ENCODE measurements at places on chromosomes 6 and 20.
A peak's percentile ranks its signal among the peaks of the same experiment; 100 is the strongest.

- no peak for DNase-seq
These were observed 9.6 kb downstream of the FAM83B start for GRCh38 chr6:54856129-54856528.

DNA sequence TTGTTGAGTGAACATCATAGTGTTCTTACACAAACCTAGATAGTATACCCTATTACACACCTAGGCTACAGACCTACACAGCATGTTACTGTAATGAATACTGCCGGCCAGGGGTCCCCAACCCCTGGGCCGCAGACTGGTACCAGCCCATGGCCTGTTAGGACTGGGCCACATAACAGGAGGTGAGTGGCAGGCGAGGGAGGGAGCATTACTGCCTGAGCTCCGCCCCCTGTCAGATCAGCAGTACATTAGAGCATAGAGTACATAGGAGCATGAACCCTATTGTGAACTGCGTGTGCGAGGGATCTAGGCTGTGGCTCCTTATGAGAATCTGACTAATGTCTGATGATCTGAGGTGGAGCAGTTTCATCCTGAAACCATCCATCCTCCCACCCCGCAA is 126.3 kb downstream of the PRND start:
- DNase-seq = no peak

- no peak for DNase-seq
These were observed 43.0 kb downstream of the TIAM2 start for GRCh38 chr6:155038104-155038503.

DNA sequence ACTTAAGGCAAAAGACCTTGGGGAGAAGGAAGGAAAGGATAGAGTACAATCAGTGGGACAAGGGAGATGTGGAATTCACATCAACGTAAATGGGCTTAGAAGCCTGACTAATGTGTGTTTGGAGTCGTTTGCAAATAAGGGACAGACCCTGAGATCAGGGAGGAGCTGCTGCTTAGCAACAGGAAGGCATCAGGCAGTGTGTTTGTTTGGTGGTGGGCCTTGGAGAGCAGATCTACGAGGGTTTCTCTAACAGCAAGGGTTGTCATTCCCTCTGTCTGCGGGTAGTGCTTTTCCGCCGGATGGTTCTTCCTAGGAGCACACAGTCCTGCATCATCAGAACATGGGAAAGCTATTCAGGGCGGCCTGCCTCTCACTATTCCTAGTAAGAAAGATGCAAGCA is 40.4 kb downstream of the C6orf118 start:
- DNase-seq = no peak

- no peak for DNase-seq
These were observed 3.0 kb upstream of the ABCF1 start for GRCh38 chr6:30568245-30568644.

- DNase-seq = no peak
These were observed 194.9 kb upstream of the SMLR1 start for GRCh38 chr6:130632277-130632676.

DNA sequence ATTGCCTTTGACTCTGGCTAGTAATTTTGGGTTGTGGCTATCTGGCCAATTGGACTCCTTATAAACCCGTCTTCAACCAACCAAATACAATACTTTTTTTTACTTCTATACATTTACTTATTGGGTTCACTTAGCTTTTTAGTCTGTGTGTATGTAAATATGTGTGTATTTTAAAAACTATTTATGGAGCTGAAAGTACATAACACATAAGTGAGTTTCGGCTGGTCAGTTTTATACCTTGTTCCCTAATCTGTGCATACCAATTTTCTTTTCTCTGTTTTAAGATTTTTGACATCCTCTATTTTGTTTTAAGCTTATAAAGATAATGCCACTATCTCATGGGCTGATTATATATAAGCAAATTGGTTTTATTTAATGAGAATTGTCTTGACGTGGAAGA is 129.5 kb downstream of the LRRC1 start:
- DNase-seq = no peak

- no peak for DNase-seq
These were observed 5.0 kb upstream of the GABRR1 start for GRCh38 chr6:89221971-89222711.

GRCh38 chr20:38842026-38842425 is 36.5 kb downstream of the PPP1R16B start:
- DNase-seq = no peak

GRCh38 chr6:132589454-132589853 is at the start of gene TAAR5:
Gene TAAR5, minus strand, starts transcription at chr6:132589741. Its CDS starts 55 bp downstream, at chr6:132589686.
- no peak for DNase-seq

- peak; percentile 30 for DNase-seq
These were observed 116.2 kb downstream of the RTN4IP1 start for GRCh38 chr6:106512968-106513574.

DNA sequence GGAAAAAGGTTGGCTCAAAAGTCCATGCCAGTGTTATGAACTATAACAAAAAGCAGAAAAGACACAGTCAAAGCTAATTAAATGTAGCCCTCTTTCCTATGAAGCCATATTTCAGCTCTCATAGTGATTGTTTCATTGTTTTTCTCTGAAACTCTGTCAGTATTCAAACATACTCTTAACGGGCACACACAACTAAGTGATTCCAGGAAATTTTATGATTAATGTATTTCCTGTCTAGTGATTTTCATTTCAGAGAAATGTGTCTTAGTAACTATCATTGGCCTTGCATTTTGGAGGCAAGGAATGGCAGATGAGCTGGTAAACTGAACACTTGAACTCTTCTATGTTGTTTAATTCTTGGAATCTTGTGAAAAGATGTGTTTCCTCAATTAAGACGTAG is 68.0 kb downstream of the CLVS2 start:
- no peak for DNase-seq

DNA sequence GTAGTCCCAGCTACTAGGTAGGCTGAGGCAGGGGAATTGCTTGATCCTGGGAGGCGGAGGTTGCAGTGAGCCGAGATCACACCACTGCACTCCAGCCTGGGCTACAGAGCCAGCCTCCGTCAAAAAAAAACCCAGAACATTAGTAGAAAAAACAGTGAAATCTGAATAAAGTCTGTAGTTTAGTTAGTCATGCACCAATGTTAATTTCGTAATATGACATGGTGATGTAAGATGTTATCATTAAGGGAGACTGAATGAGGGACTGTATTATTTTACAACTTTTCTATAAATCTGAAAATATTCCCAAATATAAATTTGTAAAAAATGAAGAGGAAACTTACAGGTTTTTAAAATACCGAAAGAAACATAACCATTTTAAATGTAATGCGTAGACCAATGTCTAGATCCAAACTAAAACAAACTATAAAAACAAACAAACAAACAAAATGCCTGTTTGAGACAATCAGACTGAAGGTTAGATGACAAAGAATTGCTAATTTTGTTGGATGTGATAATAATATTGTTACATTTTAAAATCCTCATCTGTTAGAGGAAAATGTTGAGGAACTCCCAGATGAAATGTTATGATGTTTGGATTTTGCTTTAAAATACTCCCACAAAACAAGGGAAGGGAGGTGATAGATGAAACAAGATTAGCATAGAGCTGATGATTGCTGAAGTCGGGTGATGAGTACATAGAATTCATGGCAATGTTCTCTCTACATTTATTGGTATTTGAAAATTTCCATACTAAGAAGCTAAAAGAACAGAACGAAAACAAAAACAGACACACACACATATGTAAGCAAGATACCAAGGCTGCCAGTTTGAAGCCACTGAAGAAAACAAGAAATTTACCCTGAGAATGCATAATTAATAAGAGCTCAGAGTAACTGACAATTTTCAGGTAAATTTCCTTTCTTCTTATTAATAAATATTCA is 1.8 kb downstream of the GSTA4 start:
- DNase-seq = no peak

DNA sequence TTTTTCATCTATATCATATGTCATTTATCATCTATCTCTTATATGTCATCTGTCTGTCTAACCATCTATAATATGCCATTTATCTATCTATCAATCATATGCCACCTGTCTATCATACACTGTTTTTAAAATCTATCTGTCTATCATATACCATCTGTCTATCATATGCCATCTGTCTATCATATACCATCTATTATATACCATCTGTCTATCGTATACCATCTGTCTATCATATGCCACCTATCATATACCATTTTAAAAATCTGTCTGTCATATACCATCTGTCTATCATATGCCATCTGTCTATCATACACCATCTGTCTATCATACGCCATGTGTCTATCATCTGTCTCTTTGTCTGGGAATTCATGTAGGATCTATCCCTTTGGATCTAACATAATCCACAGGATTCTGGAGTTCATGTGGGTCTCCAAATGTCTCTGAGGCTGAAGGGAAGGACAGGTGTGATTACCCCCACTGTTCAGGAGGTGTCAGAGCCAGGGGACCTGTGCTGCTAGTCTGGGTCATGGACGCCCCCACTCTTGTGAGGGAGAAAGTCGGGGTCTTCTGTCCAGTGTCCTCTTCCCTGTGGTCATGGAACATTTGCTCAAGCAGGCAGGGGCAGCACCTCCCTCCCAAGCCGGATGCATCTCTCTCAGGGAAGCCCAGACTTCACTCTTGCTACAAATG is 36.9 kb upstream of the FRMD1 start:
- DNase-seq = no peak

DNA sequence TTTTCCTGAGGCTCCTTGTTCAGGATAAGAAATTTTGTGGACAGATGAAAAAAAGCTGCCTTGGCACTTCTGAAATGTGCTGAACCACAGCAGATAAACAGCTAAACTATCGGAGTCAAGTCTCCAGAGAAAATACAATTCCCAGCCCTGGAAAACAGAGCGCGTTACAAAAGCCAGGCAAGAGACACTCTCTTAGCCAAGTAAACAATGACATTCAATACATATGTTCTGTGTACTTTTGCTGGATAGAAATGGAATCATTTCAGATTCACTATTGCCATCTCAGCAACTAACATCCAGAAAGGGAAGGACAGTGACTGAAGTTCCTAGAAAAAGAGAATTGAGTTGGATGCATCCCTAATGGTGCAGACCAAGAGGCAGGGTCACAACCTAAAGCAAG is 196.8 kb upstream of the NRSN1 start:
- no peak for DNase-seq

DNA sequence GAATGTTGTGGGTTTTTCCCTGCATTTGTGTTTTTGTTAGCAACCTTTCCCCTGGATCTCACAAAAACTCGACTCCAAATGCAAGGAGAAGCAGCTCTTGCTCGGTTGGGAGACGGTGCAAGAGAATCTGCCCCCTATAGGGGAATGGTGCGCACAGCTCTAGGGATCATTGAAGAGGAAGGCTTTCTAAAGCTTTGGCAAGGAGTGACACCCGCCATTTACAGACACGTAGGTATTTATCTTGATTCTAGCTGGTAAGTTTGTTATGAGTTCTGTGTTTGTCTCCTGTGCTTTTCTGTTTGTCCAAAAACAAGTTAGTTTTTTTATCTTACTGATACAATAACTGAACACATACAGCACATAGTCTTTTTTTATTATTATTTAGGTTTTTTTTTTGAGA is 3.0 kb downstream of the SLC25A27 start:
- no peak for DNase-seq

GRCh38 chr20:36483919-36484808 is 57.2 kb upstream of the MYL9 start:
- no peak for DNase-seq

GRCh38 chr6:43033496-43034189 is 12.2 kb downstream of the RRP36 start:
- no peak for DNase-seq

DNA sequence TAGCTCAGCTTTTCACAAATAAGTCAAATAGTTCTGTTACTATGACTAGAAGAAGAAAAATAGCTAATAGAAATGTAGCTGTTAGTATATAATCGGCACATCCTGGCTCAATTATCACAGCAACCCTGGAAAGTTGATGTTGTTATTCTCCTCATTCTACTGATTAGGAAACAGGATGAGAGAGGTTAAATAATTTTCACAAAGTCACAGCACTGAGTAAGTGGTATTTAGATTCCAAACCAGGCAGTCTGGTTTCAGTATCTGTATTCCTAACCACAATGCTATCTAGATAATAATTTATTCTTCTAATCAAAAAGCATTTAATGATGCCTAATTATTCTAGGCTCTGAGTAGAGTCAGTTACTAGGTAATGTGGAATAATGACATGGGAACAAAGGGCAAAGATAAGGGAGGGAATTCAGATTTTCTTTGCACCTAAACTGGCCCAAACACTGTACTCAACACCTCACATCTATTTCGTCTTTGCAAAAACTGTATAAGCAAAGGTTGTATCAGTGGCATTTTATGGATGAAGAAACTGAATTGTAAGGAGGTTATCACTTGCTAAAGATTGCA is 51.3 kb downstream of the PDE7B start:
- DNase-seq = no peak

GRCh38 chr20:57663681-57664451 is 43.6 kb upstream of the ZBP1 start:
- no peak for DNase-seq

DNA sequence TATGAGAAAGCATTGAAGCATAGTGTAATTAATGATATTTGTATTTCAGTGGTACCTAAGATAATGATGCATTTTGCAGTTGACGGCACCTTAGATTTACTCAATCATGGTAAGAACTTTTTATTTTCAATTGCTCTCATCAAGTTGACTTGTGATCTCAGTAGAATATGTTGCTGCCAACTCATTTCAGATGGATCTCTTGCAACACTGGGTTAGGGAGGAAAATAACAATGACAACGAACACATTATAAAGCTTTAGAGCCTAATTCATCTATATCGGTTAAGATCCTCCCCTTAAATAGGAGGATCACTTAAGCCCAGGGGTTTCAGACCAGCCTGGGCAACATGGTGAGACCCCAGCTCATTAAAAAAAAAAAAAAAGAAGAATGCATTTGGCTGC is 18.0 kb upstream of the TBC1D22B start:
- DNase-seq = no peak

DNA sequence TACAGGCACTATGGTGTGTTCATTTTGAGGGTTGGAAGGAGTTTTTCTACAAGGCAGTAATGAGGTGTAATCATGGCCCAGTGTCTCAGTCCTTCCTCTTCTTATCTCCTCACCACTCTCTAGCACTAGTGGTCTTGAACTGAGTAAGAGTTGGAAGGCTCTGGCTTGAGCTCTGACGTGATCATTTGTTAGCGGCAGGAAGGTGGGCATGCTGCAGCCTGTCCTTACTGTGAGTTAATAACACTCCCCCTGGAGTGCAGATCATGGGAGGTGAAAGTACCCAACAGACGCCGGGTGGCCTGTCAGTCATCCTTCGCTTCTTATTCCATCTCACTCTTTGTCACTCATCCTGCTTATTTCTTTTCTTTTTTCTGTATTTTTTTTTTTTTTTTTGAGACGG is 356.9 kb downstream of the CDKAL1 start:
- no peak for DNase-seq

GRCh38 chr6:1597924-1598323 is 11.8 kb upstream of the FOXC1 start:
- DNase-seq = no peak

Measured in GF-D8 (cell line).